ENCODE measurements at places on chromosomes 16 and 17. TPM values are rescaled to one million over a fixed set of nuclear protein-coding genes. Genes with fewer than 3 reads are reported as not detected.

- H3K36me3 ChIP-seq: no peaks in the 10 kb centered on the region
- H3K4me3 ChIP-seq: peak within 1 kb of the TSS; percentile 77
- DNase-seq: peak; percentile 98
- H3K27me3 ChIP-seq: peaks cover 26% of the 10 kb centered on the region
These were observed at the start of gene SMPD3 for GRCh38 chr16:68448360-68448970. SMPD3 (minus strand) TSS chr16:68448508; CDS start chr16:68372181, 76,327 bp downstream.

DNA sequence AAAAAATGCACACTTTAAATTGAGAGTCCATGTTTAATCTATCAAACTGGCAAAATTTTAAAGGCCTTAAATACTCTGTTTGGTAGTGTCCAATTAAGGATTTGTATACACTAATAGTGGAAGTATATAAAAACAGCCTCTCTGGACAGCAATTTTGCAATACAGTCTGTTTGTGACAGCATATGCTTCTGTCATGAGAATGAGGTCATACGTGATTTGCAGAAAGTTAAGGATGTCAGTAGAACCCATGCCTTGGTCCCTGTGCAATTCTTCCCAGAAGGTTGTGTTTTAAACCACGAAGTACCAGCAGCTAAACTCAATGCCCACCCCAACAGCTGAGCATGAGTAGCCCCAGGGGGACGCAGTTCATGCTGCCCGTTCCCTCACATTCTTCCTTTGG is 78.4 kb downstream of the AIPL1 start:
- H3K4me3 ChIP-seq: no peak overlapping the region
- H3K4me1 ChIP-seq: no peaks in the 10 kb centered on the region
- H3K36me3 ChIP-seq: no peaks in the 10 kb centered on the region
- DNase-seq: no peak

GRCh38 chr17:35932586-35932985 is 2.0 kb upstream of the RDM1 start:
- peaks cover 2% of the 10 kb centered on the region for H3K27me3 ChIP-seq
- peaks cover 8% of the 10 kb centered on the region for H3K36me3 ChIP-seq
- H3K27ac ChIP-seq: no peak overlapping the region
- H3K4me1 ChIP-seq: peaks cover 24% of the 10 kb centered on the region
- H3K4me3 ChIP-seq: no peak overlapping the region

GRCh38 chr17:77679589-77679988 is 278.9 kb upstream of the TNRC6C start:
- no peak overlapping the region for H3K4me3 ChIP-seq
- no peaks in the 10 kb centered on the region for H3K27me3 ChIP-seq
- no peaks in the 10 kb centered on the region for H3K4me1 ChIP-seq
- peaks cover 7% of the 10 kb centered on the region for H3K36me3 ChIP-seq
- DNase-seq: no peak

- no peaks in the 10 kb centered on the region for H3K4me1 ChIP-seq
- peaks cover 3% of the 10 kb centered on the region for H3K27me3 ChIP-seq
These were observed 21.1 kb downstream of the GINS3 start for GRCh38 chr16:58413359-58413758.

Gene RRAD
- total RNA-seq: 0.61 TPM

Gene NECAB2
- not detected for total RNA-seq

DNA sequence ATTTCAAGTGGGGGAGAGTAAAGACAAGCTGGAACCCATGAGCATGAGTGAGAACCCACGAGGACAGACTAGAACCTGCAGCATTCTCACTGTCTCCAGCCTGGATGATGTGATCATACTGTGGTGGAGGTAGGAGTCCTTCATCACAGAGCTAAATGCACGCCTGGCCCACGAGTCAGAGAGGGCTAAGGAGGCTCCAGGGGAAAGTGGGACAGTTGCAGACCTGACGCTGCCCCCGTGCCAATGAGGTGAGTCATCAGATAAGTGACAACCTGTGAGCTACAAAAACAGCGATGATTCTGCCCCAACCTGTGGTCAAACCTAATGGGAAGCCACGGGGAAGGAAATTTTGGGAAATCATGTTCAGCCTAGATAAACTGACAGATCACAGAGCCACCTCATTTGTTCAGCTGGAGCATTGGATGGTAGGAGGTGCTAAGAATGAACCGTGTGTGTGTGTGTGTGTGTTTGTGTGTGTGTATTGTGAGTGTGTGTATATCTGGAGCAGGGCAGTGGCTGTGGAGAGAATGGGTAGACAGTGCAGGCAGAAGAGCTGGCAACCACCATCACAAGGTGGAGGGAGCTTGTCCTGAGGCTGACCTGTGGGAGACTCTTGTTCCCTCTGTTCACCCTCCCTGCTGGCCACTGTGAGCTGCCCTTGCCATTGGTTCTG is 131.8 kb downstream of the UTP18 start:
- peaks cover 7% of the 10 kb centered on the region for H3K27me3 ChIP-seq
- no peak for DNase-seq
- no peak overlapping the region for H3K27ac ChIP-seq
- H3K4me1 ChIP-seq: no peaks in the 10 kb centered on the region

GRCh38 chr16:56670620-56670934 is 963 bp downstream of the MT1H start:
- H3K36me3 ChIP-seq: no peaks in the 10 kb centered on the region
- H3K4me1 ChIP-seq: peaks cover 35% of the 10 kb centered on the region
- H3K4me3 ChIP-seq: no peak overlapping the region
- H3K27ac ChIP-seq: no peak overlapping the region

- no peaks in the 10 kb centered on the region for H3K27me3 ChIP-seq
- no peak overlapping the region for H3K27ac ChIP-seq
- H3K4me3 ChIP-seq: no peak overlapping the region
- peaks cover 24% of the 10 kb centered on the region for H3K4me1 ChIP-seq
- peaks cover 5% of the 10 kb centered on the region for H3K36me3 ChIP-seq
These were observed 46.0 kb downstream of the SDK2 start for GRCh38 chr17:73598212-73598611.

DNA sequence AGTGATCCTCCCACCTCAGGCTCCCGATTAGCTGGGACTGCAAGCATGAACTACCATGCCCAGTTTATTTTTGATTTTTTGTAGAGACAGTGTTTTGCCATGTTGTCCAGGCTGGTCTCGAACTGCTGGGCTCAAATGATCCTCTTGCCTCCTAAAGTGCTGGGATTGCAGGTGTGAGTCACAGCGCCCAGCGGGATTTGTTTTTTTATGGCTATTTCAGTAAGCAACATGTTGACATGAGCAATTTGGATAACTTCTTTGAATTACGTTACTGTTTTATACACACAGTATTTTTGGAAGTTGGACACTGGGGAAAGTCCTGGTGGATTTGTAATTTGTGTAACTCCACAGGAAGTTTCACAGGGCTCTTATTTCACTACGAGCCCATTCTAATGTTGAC is 18.5 kb upstream of the RHOT1 start:
- H3K27me3 ChIP-seq: peaks cover 4% of the 10 kb centered on the region
- H3K4me1 ChIP-seq: peaks cover 16% of the 10 kb centered on the region
- no peak overlapping the region for H3K4me3 ChIP-seq
- peak overlapping the region; percentile 36 for H3K27ac ChIP-seq

- H3K36me3 ChIP-seq: peaks cover 22% of the 10 kb centered on the region
- DNase-seq: no peak
- H3K4me1 ChIP-seq: peaks cover 31% of the 10 kb centered on the region
- peak overlapping the region; percentile 85 for H3K27ac ChIP-seq
- no peak overlapping the region for H3K4me3 ChIP-seq
- H3K27me3 ChIP-seq: no peaks in the 10 kb centered on the region
These were observed 12.5 kb downstream of the SLC16A3 start for GRCh38 chr17:82241183-82241925.

DNA sequence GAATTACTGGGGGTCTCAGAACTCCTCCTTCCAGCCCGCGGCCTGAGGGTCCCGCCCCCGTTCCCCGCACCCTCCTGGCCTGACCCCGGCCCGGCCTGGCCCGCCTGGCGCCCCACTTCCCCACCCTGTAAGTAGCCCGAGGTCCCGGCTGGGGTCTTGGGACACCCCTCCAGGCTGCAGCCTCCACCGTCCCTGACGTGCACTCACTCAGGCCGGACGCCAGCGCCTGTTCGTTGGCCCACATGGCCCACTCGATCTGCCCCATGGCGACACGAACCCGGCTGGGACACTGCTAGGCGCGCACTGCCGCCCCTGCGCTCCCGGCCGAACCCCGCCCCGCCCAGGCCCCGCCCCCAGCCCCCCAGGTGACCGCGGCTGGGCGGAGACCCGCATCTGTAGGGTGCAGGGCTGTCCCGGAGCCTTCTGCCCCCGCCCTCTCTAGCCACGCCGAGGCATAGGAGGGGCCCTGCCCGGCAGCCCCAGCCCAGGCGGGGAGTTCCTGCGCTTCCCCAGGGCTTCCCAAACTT is at the start of gene CYBA:
Gene CYBA, minus strand, starts transcription at position 305 of the 527 bp plus-strand sequence. Its CDS starts 40 bp downstream, at position 265.
- H3K27me3 ChIP-seq: no peaks in the 10 kb centered on the region
- peaks cover 9% of the 10 kb centered on the region for H3K36me3 ChIP-seq
- H3K4me3 ChIP-seq: peak within 1 kb of the TSS; percentile 91
- H3K4me1 ChIP-seq: peaks cover 9% of the 10 kb centered on the region

All from activated naive CD8-positive, alpha-beta T cell treated with anti-CD3 and anti-CD28 coated beads, Interleukin-2, amount 10 ng/mL, durations not matched to agents 7 days and 5 days (primary cell).